Activated naive CD4-positive, alpha-beta T cell treated with anti-CD3 and anti-CD28 coated beads for 36 hours (primary cell): ENCODE measurements at places on chromosomes 16 and 17.

GRCh38 chr17:39540611-39541010, 67.1 kb downstream of the NEUROD2 start:
- DNase-seq, result no peak

DNA sequence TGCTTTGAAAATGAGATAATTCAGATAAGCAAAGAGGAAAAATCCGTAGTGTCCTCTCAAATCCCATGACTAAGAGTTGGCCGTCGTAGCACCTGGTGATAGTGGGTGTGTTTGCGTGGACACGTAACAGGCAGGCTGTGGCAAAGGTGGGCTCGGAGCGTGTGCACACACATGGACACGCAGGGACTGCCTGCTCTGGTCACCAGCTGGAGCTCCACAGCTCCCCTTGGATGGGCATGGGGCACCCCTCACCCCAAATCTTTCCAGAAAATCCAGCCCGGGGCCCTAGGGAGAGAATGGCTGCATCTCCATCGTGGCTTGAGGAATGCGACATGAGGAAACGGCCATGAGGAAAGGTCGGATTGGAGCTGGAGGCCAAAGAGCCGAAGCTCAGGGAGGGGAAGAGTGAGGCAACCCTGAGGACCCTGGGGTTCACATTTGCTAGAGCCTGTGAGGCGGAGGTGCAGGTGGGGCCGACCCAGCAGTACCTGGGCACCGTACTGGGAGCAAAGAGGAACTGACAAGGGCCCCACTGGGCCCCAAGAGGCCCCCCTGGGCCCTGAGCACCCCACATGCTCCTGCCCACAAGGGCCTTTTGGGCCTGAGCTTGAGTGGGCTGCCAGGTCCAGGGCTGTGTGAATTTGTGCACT, 51.6 kb downstream of the DNAH17 start:
- DNase-seq, result no peak

DNA sequence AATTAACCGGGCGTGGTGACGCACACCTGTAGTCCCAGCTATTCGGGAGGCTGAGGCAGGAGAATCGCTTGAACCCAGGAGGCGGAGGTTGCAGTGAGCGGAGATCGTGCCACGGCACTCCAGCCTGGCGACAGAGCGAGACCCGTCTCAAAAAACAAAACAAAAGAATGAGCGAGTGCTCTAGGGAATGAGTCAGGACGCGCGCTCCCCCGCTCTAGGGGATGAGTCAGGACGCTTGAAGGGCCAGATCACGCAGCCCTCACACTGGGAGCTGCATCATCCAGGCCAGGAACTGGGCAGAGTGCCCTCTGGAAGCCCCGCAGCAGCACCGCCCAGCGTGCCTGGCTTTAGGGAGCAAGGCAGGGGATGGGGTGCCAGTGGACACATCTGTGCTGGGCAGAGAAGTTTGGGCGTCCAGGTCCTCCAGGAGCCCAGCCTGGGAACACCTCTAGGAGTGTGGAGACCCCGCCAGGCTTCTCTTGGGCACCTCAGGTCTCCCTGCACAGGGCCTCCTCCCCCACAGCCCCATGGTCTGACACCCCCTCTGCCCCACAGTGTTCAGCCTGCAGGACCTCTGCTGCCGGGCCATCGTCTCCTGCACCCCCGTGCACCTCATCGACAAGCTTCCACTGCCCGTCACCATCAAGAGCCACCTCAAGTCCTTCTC, 3.9 kb upstream of the WFIKKN1 start:
- no peak for DNase-seq

DNA sequence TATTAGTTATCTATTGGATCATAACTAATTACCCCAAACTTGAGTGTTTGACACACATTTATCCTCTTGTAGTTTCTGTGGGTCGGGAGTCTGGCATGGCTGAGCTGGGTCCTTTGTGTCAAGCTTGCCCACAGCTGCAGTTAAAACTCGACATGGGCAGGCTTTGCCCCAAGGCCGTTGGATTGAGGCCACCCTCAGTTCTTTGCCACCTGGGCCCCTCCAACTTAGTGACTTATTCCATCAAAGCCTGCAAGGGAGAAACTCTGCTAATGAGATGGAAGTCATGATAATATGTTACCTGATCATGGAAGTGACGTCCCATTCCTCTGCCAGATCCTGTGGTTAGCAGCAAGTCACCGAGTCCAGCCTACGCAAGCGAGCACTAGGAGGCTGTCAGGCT, 17.2 kb downstream of the TBCD start:
- DNase-seq, result no peak

DNA sequence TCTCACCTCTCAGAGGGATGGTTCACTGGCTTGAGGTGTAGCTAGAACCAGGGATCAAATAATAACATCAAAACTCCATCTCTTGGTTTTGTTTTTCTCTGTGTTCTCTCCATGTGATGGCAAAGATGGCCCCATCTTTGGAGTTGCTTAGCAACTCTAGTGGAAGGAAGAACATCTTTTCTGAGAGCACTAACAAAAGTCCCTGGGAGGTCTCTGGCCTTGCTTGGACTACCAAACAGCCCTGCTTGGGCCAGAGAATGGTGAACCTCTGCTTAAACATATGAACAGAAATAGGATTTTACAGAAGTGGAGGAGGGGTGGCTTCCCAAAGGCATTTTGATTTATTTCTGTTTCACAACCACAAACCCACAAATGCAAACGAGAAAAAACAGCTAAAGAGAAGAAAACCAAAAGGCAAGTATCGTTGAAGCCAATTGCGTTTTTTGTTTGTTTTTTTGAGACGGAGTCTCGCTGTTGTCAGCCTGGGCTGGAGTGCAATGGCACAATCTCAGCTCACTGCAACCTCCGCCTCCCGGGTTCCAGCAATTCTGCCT, 13.2 kb downstream of the GABARAPL2 start:
- no peak for DNase-seq

DNA sequence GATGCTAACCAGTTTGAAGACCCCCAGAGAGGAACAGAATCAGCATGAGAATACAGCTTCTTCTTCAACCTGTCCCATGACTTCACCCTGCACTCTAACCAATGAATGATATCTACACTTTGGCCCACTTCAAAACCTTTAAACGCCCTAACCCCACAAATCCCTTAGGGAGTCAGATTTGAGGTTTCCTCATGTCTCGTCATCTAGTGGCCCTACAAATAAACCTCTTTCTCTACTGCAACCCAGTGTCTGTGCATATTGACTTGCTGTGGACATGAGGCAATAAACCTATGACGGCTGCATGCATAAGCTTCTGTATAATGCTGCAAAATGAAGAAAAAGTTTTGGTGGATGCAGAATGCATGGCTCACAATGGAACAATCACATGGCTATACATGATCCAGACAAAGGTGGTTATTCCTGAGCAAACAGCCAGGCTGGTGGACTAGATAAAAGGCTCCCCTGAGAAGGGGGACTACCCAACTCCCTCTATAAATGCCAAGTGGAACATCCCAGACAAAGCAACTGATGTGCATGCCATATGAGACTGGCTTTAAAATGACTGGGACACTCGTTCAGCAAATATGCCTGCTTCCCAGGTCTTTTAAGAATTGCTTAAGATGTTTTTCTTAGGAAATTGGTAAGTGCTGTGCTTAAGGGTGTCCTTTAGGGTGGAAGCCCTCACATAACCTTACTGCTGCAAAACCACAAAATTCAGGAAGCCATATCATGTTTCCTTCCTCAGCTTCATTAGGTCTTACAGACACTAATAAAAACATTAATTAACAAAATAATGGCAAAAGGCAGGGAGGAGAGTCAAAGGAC, 12.2 kb downstream of the N4BP1 start:
- no peak for DNase-seq

DNA sequence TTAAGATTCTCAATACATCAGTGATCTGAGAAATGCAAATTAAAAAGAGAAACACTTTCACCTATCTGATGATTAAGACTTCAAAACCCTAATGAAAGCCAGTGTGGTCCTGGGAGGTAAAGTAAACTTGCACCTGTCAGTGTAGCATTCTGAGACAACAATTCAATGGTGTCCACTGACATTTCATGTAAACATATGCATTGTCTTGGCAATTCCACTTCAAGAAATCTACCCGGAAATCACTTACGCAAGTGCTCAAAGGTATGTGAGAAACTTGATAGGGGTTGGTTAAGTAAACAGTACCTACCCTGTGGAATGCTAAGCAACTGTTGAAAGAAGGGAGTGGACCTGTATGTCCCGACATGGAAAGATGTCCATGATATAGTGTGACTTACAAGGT, 2.1 kb downstream of the ST6GALNAC1 start:
- DNase-seq, result no peak
